Colonic mucosa (tissue), 4 donors: ENCODE measurements at places on chromosomes 4 and X. TPM values are rescaled to one million over a fixed set of nuclear protein-coding genes. Genes with fewer than 3 reads are reported as not detected.

Gene VCX3A
- total RNA-seq, result not detected

Gene PABPC5
- 0.29 TPM for total RNA-seq

Gene RNF212
- total RNA-seq, result 2.5 TPM

Gene GIMD1
- not detected for total RNA-seq

Gene SHISA3
- 1.1 TPM for total RNA-seq

Gene ATP1B4
- not detected for total RNA-seq

Gene GNRHR
- not detected for total RNA-seq

Gene GAGE2A
- not detected for total RNA-seq

Gene OTUD6A
- not detected for total RNA-seq

Gene PAGE2B
- not detected for total RNA-seq

Gene FDCSP
- not detected for total RNA-seq

Gene AFP
- 0.48 TPM for total RNA-seq

Gene MID1IP1
- total RNA-seq, result 60.9 TPM

Gene VEGFD
- 2.5 TPM for total RNA-seq

Gene SSX1
- total RNA-seq, result 0.32 TPM

Gene PPARGC1A
- total RNA-seq, result 44.4 TPM
